ENCODE measurements at places on chromosomes 16 and 17.

GRCh38 chr17:79233916-79234551 lies 159.4 kb downstream of the ENGASE start:
- no peak for DNase-seq

GRCh38 chr16:7055443-7055842 lies 277.2 kb upstream of the RBFOX1 start:
- DNase-seq, result no peak

GRCh38 chr16:1556254-1556653 lies 22.8 kb downstream of the TMEM204 start:
- DNase-seq, result no peak

GRCh38 chr17:48520631-48521079 lies 10.2 kb downstream of the HOXB1 start:
- no peak for DNase-seq

DNA sequence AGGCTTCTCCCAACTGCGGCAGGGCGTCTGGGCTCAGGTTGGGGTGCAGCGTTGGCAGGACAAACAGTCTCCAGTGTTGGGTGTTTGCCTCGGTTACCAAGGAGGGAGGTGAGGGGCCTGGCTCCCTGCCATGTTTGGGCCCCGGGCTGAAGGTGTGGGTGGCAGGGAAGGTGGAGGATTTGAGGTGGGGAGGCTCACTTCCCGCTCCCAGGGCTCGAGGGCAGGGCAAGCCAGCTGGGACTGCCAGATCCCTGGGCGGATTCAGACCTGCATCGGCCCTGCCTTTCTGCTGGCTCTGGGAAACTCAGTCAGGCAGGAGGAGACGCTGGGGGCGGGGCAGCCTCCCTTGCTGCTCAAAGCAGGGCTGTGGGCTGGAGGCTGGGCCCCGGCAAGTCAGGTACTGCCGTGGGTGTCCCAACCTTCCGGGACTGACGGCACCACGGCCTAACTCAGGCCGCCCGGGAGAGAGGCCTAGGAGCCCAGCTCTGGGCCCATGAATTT lies 31.3 kb upstream of the KRT17 start:
- no peak for DNase-seq

- no peak for DNase-seq
Observed at GRCh38 chr16:78953526-78953925, 647.0 kb downstream of the MAF start.

- no peak for DNase-seq
Observed at GRCh38 chr17:64270885-64271284, 7.8 kb upstream of the TEX2 start.

GRCh38 chr16:78697426-78697825 lies 598.0 kb downstream of the WWOX start:
- no peak for DNase-seq

GRCh38 chr17:62597920-62598319 lies 29.6 kb upstream of the MRC2 start:
- no peak for DNase-seq

DNA sequence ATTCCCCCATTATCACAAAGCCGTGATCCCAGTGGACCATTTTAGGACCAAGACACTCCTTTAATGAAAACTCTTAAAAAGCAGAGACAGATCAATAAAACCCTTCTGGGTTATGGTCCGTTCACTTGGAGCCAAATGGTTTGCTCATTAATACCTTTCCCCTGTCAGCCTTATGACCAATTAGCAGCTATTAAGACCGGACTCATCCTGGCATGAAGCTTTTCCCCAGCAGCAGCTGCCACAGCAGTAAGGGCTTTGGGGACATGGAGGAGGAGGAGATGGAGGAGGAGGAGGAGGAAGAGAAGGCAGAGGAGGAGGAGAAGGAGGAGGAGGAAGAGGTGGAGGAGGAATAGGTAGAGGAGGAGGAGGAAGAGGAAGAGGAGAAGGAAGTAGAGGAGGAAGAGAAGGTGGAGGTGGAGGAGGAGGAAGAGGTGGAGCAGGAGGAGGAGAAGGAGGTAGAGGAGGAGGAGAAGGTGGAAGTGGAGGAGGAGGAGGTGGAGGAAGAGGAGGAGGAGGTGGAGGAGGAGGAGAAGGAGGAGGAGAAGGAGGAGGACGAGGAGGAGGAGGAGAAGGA lies 50.1 kb upstream of the IRX3 start:
- DNase-seq, result no peak

GRCh38 chr17:35709874-35710273 lies 21.6 kb upstream of the RASL10B start:
- DNase-seq, result no peak

DNA sequence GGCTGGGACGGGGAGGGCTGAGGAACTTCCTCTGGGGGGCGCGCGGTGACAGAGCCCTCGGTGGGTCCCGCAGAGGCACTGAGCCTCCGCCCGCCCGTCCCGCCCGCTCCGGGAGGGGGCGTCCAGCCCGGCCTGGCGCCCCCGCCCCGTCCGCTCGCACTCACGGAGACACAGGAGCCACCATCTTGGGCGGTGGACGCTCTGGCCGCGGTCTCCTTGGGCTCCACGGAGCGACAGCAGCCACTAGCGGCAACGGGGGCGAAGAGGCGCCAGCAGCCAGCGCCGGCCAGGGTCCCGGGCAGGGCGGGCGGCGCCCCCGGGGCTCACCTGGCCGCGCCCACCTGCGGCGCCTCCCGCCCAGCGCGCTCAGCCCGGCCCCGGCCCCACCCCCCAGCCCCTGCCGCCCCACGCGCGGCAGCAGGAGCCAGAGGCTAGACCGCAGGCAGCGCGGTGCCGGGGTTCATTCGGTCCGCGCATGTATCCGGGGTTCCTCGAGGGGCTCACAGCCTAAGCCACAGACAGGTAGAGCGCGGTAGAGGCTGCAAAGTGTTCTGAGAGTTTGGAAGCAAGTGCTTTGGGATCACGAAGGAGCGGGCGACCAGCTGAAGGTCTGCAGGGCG lies at the start of gene C17orf113:
TSS of gene C17orf113 (minus strand) at position 209 of the 620 bp plus-strand sequence. CDS start 7,225 bp downstream, outside the sequence.
- peak; percentile 77 for DNase-seq

- DNase-seq, result no peak
Observed at GRCh38 chr17:55969562-55970324, 183.5 kb upstream of the ANKFN1 start.

DNA sequence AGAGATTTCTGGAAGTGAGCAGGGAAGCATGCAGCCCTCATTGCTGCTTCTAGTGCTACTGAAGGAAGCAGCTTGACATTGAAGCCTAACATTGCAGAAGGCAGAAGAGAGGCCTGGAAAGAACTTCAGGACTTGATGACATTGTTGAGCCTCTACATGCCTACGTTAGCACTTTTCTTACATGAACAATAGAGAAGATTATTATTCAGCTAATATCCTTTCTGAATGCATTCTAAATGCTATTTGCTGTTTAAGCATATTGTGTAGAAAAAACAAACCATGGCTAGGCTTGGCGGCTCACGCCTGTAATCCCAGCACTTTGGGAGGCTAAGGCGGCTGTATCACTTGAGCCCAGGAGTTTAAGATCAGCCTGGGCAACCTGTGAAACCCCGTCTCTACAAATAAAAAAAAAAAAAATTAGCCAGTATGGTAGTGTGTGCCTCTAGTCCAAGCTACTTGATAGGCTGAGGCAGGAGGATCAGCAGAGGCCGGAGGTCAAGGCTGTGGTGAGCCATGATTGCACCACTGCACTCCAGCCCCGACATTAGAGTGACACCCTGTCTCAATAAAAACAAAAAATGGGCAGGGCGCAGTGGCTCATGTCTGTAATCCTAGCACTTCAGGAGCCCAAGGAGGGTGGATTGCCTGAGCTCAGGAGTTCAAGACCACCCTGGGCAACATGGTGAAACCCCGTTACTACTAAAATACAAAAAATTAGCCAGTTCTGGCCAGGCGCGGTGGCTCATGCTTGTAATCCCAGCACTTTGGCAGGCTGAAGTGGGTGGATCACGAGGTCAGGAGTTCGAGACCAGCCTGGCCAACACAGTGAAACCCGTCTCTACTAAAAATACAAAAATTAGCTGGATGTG lies 2.2 kb upstream of the AURKB start:
- no peak for DNase-seq

DNA sequence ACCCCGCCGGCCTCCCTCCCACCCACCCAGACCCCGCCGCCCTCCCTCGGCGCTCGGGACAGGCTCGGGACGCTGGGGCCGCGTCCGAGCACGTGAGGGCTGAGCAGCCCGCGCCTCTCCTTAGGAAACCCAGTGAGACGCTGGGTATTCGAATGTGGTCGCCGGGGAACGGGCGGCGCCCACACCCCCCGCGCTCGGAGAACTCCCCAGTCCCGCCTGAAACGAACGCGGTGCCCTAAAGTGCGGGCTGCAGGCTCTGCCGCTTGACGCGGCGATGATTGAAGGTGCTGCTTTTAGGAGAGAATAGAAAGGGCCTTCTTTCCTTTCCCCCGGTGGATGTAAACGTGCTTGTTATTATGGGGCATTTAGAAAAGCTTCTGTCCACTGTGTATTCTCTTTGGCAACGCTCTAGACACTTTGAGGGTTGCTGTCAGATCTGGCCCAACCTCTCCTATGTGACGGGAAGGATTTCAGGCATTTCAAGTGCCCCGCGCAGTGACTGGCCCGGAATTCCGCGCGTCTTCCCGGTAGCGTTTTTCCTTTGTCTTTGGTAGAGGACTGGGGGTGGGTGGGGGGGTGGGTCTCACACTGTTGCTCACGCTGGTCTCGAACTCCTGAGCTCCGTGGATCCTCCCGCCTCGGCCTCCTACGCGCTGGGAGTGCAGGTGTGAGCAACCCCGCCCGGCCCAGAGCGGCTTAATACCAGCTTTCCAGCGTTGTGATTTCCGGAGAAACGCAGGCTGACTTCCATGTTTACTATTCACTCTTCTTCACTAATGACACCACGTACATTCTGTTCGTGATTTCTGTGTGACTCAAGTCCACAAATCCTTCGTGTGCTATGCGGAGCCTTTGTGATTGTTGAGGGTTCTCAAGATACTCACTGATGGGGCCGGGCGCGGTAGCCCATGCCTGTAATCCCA lies 21.8 kb upstream of the FOXK2 start:
- DNase-seq, result peak; percentile 80

DNA sequence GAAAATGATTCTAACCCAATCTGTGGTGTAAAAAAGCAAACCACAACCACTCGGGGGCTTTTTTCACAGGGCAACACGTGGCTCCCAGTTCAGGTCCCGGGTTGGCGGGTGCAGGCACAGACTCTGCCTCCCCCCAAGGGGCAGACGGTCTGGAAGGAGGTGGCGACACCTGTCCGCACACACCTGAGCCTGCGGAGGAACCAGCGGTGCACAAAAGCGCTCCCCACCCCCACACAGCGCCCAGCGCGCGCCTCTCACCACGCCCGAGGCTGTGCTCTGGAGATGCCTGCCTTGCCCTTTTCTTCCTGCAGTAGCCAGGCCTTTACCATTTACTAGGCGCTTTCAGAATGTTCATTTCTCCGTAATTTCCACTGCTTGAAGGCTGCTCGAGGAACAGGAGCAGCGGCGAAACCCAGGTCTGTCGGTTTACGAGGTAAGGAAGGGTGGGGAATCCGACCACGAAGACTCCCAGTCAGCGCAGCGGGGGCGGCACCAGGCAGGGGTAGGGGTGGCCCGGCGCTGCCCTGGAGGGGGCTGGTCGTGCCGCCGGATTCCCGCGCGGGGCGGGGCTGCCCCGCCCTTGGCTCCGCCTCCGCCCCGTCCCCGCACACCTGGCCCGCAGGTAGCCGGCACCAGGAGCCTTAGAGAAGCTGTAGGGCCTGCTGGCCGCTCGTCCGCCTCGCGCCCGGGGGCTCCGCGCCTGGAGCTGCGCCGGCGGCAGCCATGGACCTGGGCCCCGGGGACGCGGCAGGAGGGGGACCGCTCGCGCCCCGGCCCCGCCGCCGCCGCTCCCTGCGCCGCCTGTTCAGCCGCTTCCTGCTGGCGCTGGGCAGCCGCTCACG lies at the start of gene USP43:
TSS of gene USP43 (plus strand) at position 608 of the 842 bp plus-strand sequence. CDS start at position 724, 116 bp downstream.
- peak; percentile 67 for DNase-seq

GRCh38 chr17:8225813-8226535 lies 15.6 kb upstream of the AURKB start:
- peak; percentile 83 for DNase-seq

DNA sequence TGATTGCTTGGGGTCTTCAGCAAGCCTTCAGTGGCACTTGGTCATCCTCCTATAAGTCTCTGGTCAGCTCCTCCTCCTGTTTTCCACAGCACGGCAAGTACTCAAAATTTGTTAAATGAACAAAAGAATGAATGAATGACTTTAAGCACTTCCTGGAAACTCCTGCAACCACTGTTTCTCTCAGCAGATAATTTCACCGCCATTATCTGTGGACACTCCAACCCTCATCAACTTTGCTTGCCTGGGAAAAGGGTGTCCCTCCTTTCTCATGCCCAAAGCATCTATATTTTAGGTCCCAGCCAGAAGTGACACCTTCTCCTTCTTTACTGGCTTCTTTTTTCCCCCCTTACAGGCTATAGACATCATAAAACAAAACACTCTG lies 4.4 kb downstream of the PROCA1 start:
- no peak for DNase-seq

- peak; percentile 64 for DNase-seq
Observed at GRCh38 chr17:36936455-36937000, 747 bp upstream of the LHX1 start.

DNA sequence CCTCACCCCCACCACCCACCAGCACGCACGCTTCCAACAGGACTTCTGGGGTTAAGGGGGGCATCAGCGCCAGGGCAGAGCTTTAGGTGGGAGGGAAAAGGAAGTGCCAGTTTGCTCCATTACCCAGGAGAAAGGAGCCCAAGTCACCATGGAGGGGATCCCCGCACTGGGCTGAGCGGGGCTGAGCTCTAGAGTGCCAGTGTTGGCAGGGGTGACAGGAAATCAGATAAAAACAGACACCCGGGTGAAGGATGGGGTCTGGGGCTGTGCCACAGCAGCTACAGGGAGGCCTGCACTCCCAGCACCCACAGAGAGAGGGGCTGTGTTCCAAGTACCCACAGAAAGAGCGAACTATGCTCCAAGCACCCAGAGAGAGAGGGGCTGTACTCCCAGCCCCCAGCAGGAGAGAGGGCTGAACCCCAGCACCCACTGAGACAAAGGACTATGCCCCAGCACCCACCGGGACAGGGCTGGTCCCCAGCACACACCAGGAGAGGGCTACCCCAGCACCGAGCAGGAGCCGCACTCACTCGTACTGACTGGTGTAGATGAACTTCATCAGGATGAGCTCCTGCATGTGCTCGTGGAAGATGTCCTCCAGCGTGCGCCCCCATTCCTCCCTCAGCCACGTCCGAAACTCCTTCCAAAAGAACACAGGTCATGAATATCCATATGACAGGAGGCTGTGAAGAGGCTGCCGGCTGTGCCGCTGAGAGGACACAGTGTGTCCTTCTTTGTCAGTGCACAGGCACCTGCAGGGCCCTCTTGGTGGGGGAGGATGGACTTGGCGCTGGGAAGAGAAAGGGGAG lies 18.6 kb upstream of the C16orf95 start:
- DNase-seq, result no peak

GRCh38 chr16:4371357-4372000 lies at the start of gene VASN:
TSS of gene VASN (plus strand) at chr16:4371848. CDS start at chr16:4380878, 9,030 bp downstream.
- peak; percentile 91 for DNase-seq

All from activated effector memory CD4-positive, alpha-beta T cell treated with anti-CD3 and anti-CD28 coated beads, Interleukin-2, amount 50 U/mL, for 16 hours (primary cell).